ENCODE measurements at places on chromosomes 13 and 19.

DNA sequence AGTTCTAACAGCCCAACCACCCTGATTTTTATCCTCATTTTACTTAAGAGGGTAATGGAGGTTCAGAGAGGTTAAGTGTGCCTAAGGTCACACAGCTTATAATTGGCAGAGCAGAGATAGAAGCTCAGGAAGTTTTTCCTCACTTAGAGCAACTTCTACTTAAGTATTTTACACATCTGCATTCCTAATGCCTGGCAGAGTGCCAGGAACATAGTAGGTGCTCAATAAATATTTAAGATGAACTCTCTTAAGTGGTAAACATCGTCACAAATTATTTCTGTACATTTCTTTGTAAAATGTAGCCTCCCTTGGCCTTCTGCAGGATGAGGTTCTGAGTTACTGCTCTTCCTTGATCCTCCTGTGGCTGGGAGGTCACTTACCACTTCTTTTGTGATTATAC is 14.7 kb downstream of the FARP1 start:
- no peak for DNase-seq

- no peak for DNase-seq
Measured at GRCh38 chr13:80840316-80840976, 499.5 kb upstream of the SPRY2 start.

GRCh38 chr19:44987148-44987675 is 14.1 kb upstream of the RELB start:
- no peak for DNase-seq

GRCh38 chr19:16293118-16294091 is 31.2 kb upstream of the KLF2 start:
- no peak for DNase-seq

DNA sequence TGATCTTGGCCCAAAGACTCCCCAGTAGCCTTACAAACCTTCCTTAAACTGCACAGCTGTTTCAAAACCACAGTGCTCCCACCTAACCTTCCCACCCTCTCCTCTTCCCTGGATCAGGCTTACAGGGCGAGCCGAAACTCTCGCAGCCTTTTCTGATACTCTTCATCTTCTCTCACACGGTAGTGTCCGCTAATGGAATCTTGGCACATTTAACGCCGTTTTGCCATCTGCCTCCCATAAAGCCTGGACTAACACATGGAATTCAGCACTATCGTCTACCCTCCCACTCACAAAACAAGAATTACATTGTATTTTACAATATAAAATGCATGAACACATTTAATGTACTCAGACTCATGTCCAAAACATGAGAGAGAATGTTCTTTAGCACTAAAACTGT is 135.9 kb downstream of the RAP2A start:
- no peak for DNase-seq

GRCh38 chr19:12664406-12665280 is 1.9 kb downstream of the MAN2B1 start:
- DNase-seq: no peak

GRCh38 chr13:57946361-57946760 is 314.8 kb downstream of the PCDH17 start:
- no peak for DNase-seq

GRCh38 chr13:100234524-100235136 is 145.7 kb downstream of the PCCA start:
- DNase-seq: no peak

DNA sequence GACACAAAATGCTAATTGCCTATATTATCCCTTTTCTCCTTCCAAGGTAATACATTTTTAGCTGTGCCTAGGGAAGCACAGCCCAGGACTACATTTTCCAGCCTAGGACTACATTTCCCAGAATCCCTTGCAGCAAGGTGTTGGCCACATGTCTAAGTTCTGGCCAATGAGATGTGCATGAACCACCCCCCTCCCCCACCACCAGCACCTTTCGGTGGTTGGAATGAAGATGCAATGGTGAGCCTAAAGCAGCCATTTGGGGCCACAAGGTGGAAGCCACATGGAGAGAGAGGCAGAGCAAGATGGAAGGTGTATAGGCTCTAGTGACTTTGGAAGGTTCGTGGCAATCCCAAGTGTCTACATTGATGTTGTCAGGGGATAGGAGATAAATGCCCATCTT is 16.2 kb downstream of the UNC13A start:
- no peak for DNase-seq

DNA sequence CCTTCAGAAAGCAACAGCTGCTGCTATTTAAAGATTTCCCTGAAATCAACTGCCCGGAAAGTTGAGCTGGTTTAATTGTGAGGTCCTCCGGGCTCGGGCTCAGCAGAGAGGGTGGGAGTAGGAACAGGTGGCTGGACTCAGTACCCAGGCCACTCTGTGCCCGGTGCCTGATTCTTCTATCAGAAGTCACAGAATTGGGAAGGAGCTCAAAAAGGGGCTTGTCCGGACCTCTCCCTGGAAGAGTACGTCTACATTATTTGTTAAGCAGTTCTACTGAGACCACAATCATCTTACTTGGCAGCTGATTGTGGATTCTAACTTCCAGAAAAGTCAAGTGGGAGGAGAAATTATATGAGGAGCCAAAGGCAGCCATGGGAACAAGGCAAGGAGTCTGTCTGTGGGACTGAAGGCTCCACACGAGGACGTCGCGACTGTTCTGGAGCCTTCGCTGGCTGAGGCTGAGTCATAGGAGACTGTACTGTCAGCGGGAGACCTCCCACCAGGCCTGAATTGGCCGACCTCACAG is 91.7 kb upstream of the ANKRD10 start:
- DNase-seq: no peak

DNA sequence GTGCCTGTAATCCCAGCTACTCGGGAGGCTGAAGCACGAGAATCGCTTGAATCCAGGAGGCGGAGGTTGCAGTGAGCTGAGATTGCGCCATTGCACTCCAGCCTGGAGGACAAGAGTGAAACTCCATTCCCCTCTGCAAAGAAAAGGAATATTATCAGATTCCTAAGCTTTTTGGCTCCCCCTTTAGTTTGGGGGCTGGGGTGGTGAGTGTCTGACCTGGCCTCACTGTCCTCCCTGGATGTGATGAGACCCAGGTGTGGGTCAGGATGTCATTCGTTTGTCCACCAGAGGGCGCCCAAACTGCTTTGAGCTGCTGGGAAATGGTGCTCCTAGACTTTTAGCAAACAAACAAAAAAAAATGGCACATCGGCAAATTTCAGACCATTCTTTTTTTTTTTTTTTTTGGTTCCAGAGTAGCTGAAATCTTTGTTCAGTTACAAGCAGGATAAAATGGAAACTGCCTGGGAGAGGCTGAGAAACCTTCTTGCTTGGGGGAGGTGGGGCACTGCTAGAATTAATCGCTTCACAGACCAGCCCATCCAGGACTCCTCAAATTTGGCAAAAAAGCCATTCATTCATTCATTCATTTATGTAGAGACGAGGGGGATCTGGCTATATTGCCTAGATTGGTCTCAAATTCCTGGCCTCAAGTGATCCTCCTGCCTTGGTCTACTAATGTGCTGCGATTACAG is 29.4 kb downstream of the SPC24 start:
- DNase-seq: no peak

GRCh38 chr13:20848203-20848602 is 54.3 kb downstream of the XPO4 start:
- DNase-seq: no peak

- DNase-seq: no peak
Measured at GRCh38 chr13:93927431-93927830, 552.1 kb downstream of the DCT start.

DNA sequence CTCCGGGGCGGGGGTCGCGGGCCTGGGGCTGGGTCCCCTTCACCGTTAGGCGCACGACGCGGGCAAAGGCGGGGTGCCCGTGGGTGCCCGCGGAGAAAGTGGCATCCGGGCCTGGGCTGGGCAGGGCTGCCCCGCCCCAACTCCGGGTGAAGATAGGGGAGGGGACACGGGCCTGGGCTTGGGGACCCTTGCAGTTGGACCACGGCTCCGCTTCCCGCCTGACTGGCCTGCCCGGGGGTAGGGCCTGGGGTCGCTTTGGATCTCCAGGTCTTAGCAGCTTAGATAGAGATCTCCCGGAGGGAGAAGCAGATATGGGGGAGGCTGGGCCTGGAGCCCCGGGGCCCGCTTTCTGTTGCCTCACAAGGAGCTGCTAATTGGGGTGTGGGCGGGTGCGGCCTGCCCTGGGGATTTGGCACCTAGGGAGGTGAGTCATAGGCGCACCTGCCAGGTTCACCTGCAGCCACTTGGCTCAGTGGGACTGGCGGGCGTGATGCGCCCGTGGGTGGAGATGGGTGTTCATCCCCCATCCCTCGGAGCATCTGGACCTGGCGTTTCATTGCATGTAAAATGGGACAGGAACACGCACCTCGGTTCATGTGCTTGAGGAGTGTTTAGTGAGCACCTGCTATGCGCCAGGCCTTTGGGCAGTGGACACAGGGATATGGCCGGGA is 585 bp downstream of the MAP1S start:
- DNase-seq: no peak

DNA sequence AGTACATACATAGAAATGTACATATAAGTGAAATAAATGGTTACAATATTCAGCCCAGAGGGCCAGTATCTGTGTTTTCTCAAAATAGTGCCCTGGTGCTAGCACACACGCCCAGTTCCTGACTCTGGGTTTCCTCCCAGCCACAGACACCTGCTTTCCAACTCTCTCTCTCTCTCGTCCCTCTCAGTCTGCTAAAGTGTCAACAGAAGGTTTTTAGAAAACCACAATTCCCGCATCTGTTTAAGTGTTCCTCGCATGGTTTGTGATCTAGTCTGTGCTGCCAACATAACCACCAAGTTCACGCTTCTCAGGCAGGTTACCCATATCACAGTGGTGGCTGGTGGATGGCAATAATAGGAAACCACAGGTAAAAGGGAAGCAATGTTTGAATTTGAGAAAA is 17.8 kb upstream of the UPF3A start:
- no peak for DNase-seq

GRCh38 chr13:109781384-109782065 is 4.9 kb downstream of the IRS2 start:
- DNase-seq: no peak

GRCh38 chr19:27793128-27793643 is 1419.8 kb downstream of the UQCRFS1 start:
- peak; percentile 90 for DNase-seq

- no peak for DNase-seq
Measured at GRCh38 chr13:25882466-25883357, 169.1 kb downstream of the SHISA2 start.

DNA sequence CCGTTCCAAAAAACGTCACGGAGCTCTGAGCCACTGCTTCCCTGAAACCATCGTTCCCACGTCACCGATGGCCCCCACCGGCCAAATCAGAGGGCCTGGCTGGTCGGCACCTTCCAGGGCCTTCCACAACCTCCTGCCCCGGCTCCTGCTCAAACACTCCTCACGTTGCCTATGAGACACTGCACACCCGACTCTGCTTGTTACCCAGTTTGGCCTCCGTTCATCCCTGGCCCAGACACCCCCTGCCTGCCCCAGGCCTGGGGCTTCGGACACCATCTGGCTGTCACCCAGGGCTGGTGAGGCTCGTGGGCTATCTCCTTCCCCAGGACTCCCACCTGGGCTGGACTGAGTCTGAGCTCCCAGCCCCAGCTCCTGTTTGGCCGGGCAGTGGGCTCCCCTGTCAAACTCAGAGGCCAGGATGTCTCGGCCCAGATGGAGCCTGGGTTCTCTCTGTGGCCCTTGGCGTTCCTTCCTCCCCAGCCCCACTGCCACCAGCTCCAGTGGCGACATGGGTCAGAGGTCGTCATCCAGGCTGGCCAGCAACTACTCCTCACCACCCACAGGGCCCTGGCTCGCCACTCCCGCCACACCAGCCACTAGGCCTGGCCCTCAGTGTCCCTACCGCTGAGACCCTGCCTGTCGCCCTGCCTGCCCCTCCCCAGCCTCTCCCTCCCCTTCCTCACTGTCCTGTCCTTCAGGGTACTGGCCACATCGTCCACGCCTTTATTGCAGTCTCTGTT is 17.7 kb downstream of the CERS1 start:
- DNase-seq: no peak

GRCh38 chr19:46381756-46382345 is 31.5 kb downstream of the CCDC8 start:
- no peak for DNase-seq

DNA sequence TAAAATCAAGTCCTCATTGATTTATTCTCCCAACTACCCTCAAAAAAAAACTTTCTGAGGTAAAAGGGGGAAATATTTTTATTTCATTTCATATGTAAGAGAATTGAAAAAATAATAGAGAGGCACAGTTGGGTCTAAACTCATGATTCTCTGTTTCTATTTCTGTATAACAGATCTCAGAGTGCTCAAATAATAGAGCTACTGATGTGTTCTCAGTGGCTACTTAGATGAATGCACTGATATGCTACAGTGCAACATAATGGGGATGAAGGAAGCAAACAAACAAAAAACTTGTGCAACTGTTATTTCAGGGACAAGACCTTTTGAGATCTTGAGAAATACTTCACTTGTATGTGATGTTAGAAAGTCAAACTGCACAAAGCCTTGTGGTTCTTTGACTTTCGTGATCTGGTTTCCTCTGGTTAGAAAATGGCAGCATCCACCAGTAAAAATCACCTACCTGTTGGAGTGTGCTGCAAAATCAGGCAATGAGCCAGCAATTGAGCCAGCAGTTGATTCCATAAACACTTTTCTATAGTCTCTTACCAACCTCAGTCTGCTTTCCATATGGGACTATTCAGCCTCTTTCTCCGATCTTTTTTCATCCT is 9.7 kb upstream of the DACH1 start:
- DNase-seq: no peak

DNA sequence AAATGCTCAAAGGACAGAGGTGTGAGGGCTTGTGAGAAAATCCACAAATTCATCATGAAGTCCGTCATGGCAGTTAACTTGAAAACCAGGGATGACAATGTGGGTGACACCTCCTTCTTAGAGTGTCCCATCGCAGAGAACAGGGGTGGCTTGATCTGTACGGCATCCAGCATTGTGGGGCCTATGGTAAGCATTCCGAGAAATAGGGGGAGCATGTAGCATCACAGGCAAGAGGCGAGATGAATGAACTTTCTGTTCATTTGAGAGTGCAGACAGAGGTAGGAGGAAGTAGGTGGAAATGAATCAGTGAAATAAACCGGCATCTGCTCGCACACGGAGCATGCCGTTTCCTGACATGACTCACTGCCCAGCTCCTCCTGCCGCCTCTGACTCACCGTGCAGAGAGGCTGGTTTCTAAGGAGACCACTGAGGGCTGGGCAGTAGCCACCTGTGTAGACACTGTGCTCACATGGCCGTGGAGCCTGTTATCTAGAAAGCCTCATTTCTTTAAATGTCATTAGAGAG is 339.0 kb downstream of the RFC3 start:
- DNase-seq: peak; percentile 3

GRCh38 chr13:44768775-44769581 is 192.8 kb upstream of the TSC22D1 start:
- no peak for DNase-seq

DNA sequence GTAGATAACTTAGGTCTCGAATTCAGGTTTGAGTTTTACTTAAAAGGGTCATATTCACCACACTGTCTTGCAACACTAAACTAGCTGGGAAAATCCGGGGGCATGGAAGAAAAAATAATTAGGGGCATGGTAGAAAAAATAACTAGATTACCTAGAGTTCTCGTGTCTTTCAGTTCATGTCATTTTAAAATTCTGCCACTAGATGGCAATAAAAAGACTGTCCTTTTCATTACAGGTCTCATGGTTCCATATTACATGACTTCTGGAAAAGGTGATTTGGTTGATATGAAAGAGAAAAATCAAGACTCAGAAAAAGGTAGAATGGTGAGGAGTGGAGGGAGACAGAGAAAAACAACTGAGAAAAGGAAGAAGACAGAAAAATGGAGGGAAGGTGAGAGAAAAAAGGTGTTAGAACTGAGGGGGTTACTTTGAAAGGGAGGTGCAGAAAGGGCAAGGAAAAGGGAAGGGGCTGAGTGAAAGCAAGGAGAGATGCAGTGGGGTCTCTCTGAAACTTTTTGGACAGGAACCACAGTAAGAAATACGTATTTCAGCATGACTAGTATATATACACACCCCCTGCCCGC is 299.0 kb downstream of the KLF12 start:
- DNase-seq: peak; percentile 13

Data from NCI-H524 treated with DMSO at 0.1 percent for 48 hours (cell line).